ENCODE measurements at places on chromosomes 2 and 18.

DNA sequence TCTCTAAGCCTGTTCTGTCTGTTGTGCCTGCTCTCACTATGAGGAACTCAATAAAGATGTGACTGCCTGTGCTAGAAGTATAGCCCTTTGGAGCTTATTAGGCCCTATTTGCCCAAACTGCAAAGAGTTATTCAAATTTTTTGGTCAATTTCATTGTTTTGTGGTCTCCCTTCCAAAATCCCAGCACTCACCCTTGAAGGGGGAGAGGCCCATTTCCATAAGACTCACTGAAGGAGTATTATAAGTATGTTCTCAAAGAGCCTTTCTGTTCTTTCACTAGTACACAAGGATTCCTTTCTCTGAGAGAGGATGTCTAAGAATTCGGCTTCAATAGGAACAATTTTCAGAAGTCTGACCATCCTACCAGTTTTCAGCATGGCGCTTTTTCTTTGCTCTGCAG lies 641.9 kb upstream of the REG3G start:
- DNase-seq, result no peak

- no peak for DNase-seq
Observed at GRCh38 chr2:219172231-219173154, 2.7 kb upstream of the SLC23A3 start.

GRCh38 chr2:51031021-51031780 lies 731 bp downstream of the NRXN1 start:
- no peak for DNase-seq

DNA sequence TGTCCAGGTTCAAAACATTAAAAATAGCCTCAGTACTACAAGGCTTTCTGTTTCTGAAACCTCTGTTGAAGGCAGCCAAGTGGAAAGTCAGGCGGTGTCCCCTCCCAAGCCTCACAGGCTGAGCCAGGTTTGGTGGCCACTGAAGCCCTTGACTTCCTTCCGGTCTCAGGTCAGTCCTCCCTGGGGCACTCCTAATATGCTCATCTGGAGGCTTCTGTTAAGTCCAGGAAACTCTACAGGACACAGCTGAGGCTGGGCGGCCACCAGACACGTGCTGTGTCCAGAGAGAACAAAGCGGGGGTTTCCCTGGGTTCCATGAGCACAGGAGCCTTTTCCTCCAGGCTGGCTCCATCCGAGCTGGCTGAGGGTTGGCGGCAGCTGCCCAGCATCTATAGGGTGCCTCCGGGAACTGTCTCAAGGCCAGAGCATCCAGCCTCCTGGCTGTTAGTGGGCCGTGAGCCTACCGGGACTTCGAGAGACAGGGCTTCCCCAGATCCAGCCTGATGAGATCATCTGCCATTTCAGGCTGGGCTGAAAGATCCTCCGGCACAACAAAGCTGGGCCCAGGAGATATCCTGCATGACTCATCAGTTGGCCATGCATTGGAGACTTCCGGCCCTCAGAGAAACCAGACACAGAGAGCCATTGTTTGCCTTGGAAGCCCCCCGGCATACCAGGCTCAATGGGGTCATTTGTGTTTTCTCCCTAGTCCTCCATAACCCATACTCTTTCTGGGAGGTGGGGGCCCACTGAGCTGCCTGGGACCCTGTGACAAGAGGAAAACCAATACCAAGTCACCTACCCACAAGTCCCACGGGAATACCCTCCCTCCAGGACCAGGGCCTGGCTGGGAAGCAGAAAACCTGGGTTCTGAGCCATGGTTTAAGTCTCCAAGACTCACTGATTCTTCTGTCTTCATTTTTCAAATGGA lies 71.7 kb downstream of the HS1BP3 start:
- no peak for DNase-seq

- DNase-seq, result no peak
Observed at GRCh38 chr2:124327303-124327702, 302.2 kb downstream of the CNTNAP5 start.

GRCh38 chr2:25062511-25062917 lies 20.6 kb downstream of the EFR3B start:
- no peak for DNase-seq

DNA sequence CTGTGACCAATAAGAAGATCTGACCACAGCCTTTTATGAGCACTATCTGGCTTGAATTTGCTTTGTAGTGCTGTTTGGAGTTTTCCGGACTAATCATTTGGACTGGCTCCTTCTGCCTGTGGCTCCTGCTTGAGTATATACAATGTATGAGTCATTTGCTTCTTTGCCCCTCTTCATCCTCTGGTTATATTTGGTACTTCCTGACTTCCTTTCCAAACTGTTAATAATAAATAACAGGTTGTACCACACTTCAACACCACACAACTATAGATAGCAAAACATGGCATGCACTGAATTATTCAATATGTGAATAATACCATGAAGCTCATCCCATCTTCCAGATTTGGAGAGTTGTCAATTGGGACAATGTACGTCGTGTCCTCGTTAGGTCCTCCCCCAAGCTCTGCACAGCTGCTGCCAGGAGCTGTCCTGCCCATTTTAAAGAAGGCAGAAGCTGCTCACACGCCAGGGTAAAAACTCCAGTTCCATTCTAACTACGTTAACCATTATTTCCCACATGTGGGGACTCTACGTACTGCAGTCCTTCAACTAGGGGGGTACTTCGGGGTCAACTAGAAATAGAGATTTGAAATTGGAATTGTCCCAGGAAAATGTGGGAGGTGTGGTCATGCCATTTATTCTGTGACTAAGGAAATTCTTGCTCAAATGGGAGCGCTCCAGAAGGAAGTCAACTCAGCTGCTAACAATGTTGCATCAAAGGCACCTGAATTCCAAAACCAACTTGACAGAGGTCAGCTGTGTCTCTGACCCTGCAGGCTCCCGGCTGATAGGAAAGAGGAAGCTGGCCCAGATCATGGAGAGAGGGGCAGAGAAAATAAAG lies 38.1 kb downstream of the ST8SIA5 start:
- DNase-seq, result no peak

DNA sequence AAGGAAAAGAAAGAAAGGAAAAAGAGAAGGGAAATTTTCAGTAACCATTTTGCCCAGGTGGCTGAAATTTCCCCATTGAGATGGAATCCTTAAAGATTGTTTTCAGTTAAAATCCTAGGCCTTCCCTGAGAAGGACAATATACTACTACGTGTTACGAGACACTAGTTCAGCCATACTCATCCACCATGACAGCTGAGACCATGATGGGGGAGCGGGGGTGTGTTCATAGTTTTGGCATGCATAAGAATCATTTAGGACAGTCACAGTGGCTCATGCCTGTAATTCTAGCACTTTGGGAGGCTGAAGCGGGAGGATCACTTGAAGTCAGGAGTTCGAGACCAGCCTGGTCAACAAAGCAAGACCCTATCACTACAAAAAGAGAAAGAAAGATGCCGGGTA lies 28.0 kb downstream of the PLA2R1 start:
- DNase-seq, result no peak

- no peak for DNase-seq
Observed at GRCh38 chr18:50956116-50956515, 11.7 kb upstream of the ELAC1 start.

DNA sequence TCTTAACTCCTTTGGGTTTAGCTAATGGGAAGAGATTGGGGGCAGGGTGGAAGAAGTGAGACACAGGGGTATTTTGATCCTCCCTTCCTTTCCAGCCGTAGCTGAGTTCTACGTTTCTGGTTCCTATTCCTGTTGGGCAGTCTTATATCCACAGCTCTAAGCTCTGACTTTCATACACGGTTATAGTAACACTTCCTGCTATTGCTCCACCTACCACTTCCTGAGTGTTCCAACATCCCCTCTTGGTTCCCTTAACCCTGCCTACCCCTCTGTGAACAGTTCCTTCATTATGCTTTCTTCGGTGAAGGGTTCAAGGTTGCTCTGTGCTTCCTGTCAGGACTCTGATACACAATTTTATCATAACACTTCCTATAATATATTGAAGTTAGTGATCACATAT lies 205.1 kb downstream of the DNAH7 start:
- no peak for DNase-seq

DNA sequence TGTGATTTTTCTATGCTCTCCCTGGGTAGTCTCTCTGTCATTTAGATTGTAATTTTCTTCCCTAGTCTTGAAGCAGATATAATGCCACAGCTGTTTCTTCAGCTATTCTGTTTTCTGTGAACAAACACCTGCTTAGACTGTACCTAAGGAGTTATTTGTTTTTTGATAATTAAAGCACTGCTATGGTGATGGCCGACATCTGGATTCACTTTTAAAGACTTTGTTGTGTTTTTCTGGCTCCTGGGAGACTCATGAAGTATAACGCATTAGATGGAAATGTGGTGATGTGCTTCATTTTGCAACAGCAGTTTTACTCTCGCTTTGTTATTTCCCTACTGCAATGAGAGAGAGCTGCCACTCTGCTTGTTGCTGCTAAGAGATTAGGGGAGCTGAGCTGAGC lies 15.7 kb upstream of the C2orf69 start:
- no peak for DNase-seq

GRCh38 chr18:65365245-65365980 lies 385.4 kb upstream of the CDH7 start:
- no peak for DNase-seq

DNA sequence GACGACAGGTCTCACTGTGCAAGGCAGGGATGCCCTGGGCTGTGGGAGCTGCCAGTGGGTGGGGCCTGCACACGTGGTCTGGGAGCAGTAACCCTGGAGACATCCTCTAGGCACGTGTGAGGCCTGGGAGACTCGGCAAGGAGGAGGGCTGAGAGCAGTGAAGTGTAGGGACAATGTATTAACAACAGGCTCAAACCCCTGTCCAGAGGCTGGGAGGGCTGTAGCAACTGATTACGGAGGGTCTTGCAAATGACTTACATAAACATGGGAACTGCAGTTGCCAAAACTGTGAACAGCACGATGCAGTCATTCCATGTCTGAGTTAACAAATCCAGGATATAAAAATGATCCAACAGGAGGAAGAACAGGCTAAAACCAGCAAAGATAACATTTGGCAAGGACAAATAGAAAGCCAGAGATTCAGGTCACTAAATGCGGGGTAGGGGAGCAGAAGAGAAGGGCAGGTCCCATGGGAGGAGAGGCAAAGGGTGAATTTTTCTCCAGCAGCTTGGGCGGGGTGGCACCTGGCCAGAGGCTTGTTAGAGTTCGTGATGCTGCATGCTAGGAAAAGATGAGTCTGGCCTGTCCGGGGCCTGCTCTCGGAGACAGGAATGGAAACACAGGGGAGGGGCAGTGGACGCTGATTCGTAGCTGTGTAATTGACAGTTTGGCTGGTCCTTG lies 44.9 kb downstream of the CYP27C1 start:
- DNase-seq, result no peak

- no peak for DNase-seq
Observed at GRCh38 chr2:236169151-236169721, 1.1 kb upstream of the GBX2 start.

DNA sequence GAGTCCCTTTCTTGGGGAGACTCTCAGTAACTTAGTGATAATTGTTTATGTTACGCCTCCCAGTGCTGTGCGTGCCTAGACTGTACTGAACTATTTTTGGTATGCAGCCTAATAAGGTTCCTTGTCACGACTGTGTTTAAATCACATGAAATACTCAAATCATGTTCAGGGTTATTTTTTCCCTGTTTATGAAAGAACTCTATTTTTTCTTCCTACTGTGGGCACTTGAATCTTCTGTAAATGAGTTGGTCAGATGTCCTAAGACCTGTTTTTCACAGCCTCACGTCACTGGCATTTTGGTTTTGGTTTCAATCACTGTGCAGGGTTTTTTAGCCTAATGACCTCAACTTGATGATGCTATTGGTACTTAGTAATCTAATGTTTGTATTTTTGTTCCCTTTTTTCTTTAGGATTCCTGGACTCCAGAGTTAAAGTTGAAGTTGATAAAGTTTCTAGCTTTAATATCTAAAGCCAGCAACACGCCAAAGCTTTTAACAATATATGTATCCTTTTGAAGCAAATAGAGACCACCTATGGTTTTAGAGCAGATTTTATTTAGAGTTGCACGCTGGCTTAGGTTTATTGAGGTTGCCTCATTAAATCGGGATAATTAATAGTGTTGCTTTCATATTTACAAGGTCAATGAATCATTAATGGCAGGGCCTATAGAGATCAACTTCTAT lies 24.0 kb downstream of the ARMC9 start:
- DNase-seq, result no peak

- no peak for DNase-seq
Observed at GRCh38 chr18:11293794-11294193, 144.4 kb upstream of the PIEZO2 start.

DNA sequence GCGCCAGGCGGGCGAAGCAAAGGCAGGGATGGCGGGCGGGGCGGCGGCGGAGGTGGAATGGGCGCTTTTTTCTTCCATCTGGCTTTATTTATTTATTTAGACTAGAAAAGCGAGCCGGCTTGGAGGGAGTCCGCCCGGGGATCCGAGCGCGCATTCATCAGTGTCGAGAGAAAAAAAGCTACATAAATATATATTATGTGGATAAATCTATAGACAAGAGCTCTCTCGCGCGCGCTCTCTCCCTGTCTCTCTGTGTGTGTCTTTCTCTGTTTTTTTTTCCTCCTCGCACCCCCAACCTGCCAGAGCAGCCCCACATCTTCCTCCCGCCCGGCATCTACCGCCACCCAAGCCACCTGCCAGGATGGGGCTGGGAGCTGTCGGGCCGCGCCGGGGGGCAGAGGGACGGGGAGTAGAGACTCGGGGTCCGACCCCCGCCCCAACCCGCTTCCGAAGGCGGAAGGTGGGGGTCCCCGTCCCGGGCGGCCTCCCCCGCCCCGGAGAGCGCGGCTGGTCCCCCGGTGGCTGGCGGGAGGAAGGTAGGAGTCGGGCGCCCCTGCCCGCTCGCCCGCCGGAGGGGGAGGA lies 972 bp upstream of the CELF4 start:
- DNase-seq, result no peak

- DNase-seq, result peak; percentile 50
Observed at GRCh38 chr18:63578357-63578958, 8.7 kb upstream of the SERPINB13 start.

GRCh38 chr2:26503231-26503880 lies 25.4 kb upstream of the OTOF start:
- peak; percentile 82 for DNase-seq

DNA sequence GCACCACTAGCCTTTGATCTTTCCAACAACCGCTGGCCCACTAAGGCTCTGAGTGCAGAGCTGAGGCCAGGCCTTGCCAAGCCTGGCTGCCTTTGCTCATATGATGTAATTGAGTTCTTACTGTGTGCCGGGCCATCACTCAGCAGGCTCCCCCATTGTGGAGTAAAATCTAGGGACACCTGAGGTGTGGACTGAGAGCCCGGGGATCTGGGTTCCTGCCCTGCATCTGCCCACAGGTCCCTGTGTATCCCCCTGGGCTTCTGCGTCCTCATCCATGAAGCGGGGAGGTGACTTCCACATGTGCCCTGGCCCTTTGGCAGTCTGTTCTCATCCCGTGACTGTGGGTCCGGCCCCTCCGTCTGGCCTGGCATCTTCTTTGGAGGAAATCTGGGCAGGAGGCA lies 33.8 kb downstream of the GREB1 start:
- DNase-seq, result no peak
